ENCODE measurements at places on chromosomes 12 and 14.

GRCh38 chr12:10771132-10771733 is 31.2 kb downstream of the TAS2R7 start:
- peak; percentile 71 for DNase-seq

GRCh38 chr12:78236264-78236663 is 405.6 kb downstream of the NAV3 start:
- DNase-seq: no peak

GRCh38 chr14:100305324-100306100 is 732 bp downstream of the SLC25A29 start:
- DNase-seq: no peak

DNA sequence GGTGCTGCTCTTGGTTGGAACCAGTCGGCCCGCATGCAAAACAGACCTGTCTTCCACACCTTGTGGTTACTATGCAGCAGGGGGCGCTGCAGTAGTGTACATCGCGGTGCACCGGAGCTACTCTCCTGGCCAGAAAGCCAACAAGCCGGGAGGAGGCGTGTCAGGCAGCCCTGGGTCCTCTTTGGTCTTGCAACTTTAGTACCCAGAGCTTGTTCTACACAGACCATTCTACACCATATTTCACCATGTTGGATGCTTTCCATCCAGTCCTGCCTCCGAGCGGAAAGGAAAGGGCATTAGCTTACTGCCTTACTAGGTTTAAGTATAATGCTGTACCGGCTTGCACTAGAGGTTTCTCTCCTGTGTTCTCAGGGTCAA is 927 bp upstream of the TMTC2 start:
- DNase-seq: peak; percentile 85

- DNase-seq: peak; percentile 67
These were observed 3.7 kb downstream of the UNC119B start for GRCh38 chr12:120713861-120714482.

DNA sequence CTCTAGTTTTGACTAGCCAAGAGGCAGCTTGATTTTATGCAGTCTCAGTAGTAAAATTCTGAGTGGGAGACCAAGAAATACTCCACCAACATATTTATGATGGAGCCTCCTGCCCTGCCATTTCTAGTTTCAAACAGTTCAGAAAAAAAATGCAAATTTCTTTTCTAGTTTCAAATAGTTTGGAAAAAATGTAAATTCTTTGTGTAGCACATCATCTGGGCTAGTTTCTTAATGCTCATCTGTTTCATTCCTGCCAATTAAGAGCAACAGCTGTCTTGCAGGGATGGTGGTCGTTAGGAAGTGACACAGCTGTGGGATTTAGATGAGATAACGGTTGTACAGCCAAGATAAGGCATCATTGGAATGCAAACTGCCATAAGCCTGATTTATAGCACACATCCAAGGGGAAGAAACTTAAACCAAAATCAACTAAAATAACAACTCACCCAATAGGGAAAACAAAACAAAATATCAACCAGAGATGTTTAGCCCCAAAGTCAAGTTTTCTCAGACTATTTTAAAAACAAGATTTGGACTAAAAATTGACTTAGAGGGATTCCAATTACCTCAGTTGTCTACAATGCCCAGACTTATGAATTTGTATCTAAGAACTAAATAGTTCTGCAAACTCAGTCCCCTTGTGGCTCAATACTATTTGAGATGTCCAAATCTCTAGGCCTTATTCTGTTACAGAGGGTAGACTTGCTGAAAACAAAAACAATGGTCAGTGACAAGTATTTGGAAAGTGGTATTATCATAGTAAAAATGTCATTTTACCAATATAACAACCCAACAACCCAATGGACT is 291.3 kb upstream of the ATP2B1 start:
- DNase-seq: no peak

DNA sequence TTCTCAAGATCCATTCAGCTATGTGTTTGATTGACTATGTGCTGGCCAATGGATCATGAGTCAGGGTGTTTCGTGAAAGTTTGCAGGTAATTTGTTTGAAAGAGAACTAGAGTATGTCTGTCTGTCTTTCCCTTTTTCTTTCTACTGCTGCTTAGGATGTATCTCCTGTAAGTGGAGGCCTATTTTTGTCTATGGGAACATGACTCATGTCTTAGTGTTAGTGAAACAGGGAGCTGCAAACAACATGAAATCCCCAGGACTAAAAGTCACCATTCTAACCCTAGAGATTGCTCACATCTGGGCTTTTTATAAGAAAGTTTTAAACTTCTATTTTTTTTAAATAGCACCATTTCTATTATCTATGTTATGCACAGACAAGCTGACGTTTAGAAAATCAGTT is 333.0 kb downstream of the CCER1 start:
- no peak for DNase-seq

DNA sequence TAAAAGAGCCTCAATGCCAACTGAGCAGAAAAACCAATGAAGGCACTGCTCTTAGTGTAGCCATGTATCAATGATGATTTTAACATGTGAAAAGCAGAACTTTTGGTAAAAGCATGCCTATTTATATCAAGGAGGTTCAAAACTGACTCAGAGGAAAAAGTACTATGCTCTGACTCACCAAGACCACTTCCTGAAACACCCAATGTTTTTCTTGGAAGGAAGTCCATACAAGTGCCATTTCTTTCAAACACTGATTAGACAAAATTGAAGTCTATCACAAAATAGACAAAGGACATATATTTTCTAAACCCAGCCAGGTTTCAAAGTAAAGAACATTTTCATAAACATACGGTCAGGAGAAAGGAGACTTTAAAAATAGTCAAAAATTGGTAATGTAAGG is 88.6 kb downstream of the EPS8 start:
- no peak for DNase-seq

- no peak for DNase-seq
These were observed 27.8 kb downstream of the SMCO2 start for GRCh38 chr12:27474344-27474743.

DNA sequence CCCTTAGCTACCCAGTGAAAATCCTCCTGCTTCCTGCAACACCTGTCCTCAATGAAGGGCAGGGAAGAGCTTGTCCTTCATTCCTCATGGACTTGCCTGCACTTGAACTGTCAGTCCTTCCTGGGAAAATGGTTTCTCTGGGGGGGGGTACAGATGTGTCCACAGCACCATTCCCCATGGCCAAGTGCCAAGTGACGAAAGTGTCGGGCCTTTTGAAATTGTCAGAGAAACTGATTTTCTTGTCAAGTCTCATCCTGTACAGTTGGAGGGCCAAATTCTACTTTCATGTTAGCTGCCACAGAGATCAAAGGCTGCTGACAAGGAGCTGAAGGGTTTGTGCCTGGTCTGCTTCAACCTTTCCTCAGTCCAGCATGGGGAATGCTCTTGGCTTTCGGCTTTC is 179.5 kb upstream of the PARP11 start:
- DNase-seq: no peak

DNA sequence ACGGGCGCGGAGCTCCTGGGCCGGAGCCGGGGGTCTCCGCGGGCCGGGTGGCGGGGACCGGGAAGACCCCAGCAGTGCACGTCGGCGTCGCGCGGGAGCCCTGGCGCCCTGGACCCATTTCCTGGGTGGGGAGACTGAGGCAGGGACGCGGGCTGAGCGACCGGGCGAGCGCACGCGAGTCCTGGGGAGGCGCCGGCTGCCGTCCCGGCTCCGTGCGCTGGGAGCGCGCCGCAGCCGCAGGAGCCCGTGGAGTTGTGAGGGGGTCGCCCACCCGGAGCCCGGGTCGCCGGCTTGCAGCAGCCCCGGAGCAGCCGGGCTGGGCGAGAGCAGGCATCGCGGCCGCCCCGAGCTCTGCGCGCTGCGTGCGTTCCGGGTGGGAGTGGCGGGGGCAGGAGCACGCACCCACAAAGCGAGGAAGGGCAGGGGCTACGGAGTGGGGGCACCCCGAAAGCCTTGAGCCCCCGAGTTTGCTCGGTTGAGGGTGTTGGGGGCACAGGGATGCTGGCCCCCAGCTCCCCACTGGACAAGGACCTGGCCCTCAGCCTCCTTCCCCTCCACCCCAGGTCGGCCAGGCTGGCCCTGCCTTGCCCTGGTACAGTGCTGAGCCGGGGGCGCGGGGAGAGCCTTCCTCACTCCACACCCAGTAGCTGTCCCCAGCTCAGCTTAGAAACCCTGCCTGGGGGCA is 620 bp downstream of the MMP17 start:
- DNase-seq: no peak

- DNase-seq: no peak
These were observed 29.9 kb upstream of the RIC8B start for GRCh38 chr12:106744600-106744999.

DNA sequence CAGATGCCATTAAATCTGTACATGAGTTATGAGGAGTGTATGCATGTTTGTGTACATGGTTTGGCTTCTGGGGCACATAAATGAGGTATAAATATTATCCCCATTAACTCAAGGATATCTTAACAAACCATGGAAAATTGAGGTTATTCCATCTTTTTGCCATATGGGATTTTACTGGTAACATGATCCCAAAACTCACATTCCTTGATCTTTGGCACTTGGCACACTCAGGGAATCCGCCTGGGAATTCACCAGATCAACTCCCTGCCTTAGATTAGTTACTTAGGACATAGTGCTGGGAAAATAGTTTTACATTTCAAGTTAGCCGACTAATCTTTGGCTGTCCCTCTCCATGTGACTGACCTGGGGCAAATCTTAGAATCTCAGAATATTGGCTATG is 16.9 kb downstream of the CDKN1B start:
- no peak for DNase-seq

DNA sequence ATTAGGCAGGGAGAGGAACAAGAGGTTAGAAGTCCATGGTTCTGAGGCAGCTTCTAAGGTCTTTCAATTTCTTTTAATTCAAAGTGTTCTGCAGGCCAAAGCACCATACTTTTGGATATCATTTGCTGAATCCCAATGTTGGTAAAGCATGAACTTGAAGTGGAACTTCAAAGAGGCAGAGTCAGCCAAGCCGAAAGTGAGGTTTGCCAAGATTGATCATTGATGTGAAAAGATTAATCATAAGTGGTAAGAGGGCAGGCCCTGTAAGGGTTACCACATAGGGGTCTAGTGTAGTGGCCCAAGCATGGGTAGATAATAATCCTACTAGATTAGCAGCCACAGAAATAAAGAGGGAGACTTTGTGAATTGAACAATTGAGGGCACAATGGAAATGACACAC is 191.7 kb upstream of the DIO2 start:
- no peak for DNase-seq

DNA sequence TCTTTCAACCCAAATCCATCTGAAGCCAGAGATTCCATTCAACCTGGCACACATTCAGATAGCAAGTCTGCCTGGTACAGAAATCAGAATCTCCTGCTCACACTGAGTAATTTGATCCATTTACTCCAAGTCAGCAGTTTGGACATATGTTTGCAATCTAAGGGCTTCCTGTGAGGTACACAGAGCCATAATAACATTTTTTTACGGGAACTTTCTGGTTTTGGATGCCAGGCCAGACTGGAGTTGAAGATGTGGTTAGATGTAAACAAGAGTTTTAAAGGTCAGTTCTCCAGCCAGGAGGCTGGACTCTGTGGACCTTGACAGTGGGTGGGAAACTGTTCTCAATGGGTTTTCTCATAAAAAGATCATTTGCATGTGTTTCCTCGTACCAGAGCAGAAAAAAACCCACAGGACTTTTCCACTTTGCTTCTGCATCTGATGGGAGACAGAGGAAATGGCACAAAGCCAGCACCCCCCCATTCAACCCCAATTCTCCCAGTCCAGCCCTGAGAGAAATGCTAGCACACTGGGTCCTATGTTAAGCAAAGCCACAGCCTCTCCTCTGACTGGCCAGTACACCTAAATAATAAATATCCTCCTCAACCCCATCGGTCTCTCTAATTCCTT is 17.7 kb upstream of the TSPAN11 start:
- DNase-seq: peak; percentile 88

GRCh38 chr12:130956456-130957303 is 3.0 kb downstream of the ADGRD1 start:
- DNase-seq: no peak

DNA sequence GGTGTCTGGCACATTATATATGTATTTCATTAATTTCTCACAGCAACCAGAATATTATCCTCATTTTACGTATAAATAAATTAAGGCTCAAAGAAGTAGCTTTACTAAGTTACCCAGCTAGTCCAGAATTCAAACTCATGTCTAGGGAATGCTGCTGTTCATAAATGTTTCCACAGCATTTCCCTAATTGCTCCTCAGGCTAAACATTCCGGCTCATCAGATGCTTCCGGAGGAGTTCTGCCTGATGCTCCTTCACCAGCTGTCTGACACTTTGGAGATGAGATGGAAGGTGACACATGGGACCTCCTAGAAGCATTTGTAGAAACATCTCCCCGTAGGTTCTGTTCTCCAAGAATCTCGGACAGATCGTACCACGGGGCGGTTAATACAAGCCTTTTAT is 12.1 kb downstream of the KRT85 start:
- no peak for DNase-seq

DNA sequence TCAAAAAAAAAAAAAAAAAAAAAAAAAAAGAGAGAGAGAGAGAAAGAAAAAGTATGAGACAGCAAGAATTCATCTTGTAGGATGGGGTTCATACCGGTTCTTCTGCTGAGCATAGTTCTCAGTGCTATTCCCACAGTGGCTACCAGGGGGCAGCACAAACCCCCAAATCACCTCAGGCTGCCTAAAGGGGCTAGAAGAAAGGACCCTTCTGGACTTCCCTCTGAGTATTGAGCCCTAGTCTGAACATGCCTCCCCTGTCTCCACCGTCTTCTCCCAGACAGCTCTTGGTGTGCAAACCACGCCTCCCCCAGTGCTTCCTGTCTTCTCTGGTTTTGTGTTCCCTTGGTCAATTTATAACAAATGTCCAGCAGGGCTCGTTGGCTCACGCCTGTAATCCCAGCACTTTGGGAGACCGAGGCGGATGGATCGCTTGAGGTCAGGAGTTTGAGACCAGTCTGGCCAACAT is 31.3 kb upstream of the SMUG1 start:
- peak; percentile 43 for DNase-seq

GRCh38 chr12:57487055-57487596 is 742 bp upstream of the MARS1 start:
- no peak for DNase-seq

DNA sequence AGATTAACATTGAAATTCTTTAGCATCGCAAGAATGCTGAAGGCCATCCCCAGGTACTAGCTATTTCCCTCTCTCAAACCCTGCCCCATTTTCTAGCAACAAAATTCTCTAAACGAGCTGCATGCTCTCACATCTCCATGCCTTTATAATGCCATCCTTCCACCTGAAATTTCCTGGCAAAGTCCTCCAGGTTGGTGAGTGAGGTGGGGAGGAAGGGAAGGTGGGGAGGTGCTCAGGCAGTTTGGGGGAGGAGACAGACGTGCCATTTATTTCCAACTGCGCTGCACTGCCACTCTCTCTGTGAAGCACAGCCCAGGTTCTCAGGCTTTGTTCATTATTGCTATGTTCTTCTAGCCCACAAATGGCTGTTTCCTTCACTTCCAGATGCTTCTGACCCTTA is 208.4 kb downstream of the PAWR start:
- DNase-seq: no peak

Measured in NCI-H1694 treated with DMSO at 0.1 percent for 48 hours (cell line).